GM12878 (cell line): ENCODE measurements at places on chromosomes 16 and 17. TPM values are rescaled to one million over a fixed set of nuclear protein-coding genes. Genes with fewer than 3 reads are reported as not detected.

The SYCE1L gene
- total RNA-seq = 3.9 and 4.6 TPM in 2 replicates

The SHBG gene
- total RNA-seq = not detected in 2 replicates

- no peak overlapping the region for H3K4me3 ChIP-seq
- no peaks in the 10 kb centered on the region for H3K36me3 ChIP-seq
- no peak overlapping the region for H3K27ac ChIP-seq
- no peak for DNase-seq
Measured at GRCh38 chr17:31422443-31422842, 31.0 kb downstream of the RAB11FIP4 start.

- no peak for DNase-seq
- H3K36me3 ChIP-seq = no peaks in the 10 kb centered on the region
- no peaks in the 10 kb centered on the region for H3K27me3 ChIP-seq
- no peak overlapping the region for H3K4me3 ChIP-seq
Measured at GRCh38 chr17:71764505-71764904, 356.3 kb upstream of the SOX9 start.

DNA sequence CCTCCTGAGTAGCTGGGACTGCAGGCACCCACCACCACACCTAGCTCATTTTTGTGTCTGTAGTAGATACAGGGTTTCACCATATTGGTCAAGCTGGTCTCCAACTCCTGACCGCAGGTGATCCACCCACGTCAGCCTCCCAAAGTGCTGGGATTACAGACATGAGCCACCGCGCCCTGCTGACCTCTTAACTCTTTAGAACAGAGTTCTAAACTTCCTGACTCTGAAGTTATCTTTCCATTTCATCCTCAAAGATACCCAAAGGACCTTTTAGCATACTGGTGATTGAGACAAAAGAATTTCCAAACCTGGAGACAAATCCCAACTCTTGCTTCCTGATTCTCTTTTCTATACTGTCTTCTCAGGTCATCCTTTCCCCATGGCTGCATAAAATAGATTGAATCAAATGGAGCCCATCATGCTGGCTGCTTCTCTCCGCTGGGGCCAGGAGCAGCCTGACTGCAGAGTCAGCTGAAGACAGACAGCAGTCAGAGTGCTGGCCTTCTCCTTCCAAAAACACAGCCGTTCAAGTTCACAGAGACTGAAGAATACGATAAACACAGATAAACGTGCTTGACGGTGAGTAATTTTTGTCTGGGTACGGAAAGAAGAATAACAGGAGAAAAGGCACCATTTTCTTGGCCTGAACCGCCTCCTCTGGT, 76.5 kb upstream of the ATF7IP2 start:
- H3K4me1 ChIP-seq = peaks cover 34% of the 10 kb centered on the region
- no peak overlapping the region for H3K4me3 ChIP-seq
- H3K27me3 ChIP-seq = no peaks in the 10 kb centered on the region
- H3K36me3 ChIP-seq = no peaks in the 10 kb centered on the region
- H3K27ac ChIP-seq = no peak overlapping the region; the same call in 1 of the 2 replicates
